ENCODE measurements at places on chromosomes 3 and 15.

GRCh38 chr3:50542177-50543034, 25.1 kb downstream of the C3orf18 start:
- DNase-seq: peak; percentile 64

GRCh38 chr3:153103406-153103945, 58.5 kb upstream of the RAP2B start:
- no peak for DNase-seq

- DNase-seq: peak; percentile 26
Observed at GRCh38 chr15:100249096-100249815, 92.5 kb downstream of the ADAMTS17 start.

DNA sequence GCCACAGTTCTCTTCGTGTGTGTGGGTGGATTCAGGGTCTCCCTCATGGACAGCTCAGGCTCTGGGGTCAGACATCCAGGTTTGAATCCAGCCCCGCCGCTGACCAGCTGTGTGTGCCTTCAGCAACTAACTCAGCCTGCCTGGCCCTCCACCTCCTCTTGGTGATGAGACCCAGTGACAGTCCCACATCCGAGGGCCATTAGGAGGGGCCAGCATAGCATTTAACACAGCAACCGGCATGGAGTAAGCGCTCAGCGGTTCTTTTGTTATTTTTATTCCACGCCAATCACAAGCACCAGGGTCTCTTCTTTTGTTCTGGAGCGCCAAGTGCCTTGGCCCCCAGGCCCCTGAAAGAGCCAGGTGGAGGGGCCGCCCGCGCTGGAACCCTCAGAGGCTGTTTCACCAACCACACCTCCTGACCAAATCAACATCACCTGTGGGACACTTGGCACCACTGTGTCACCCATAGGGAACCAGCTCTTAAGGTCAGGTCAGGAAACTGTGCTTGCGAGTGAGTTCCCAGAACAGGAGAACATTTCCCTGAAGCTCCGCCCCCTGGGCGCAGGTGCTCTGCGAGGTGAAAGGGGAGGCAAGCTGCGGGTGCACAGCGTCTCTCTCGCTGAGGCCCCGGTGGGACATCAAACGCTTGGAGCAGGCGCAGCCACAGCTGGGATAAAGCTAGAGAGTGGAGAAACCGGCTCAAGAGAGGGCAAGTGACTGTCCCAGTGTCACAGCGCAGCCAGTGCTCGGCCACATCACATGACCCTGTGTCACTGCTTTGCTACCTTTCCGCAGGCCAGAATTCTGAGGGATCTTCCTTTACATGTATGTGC, 311.3 kb downstream of the UACA start:
- DNase-seq: no peak

DNA sequence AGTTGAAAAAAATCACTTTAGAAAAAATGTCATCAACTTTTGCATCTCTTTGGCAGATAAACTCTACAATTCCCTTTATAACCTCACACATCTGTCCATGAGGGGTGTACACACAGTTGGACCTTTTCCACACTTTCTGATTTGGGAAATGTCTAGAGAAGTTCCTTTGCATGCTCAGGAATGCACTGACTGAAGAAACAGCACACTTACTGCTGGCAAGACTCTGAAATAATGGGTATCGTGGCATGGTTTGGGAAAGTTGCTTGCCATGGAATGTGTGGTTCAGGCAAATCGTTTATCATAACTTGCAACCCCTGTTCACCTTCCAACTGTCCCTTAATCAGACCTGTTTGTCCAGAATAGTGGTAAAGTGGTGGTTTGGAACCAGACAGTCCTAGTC, 135.3 kb upstream of the TGFBR2 start:
- no peak for DNase-seq

GRCh38 chr3:71090207-71090606, 493.3 kb downstream of the FOXP1 start:
- DNase-seq: no peak

GRCh38 chr15:72851586-72851985, 68.0 kb upstream of the ADPGK start:
- DNase-seq: no peak

- DNase-seq: no peak
Observed at GRCh38 chr15:67809866-67810265, 15.4 kb upstream of the SKOR1 start.

- DNase-seq: no peak
Observed at GRCh38 chr15:89138999-89139612, 50.9 kb downstream of the ABHD2 start.

- no peak for DNase-seq
Observed at GRCh38 chr3:153244961-153245360, 82.9 kb downstream of the RAP2B start.

GRCh38 chr3:165643425-165643824, 193.8 kb downstream of the BCHE start:
- DNase-seq: no peak

All from activated CD8-positive, alpha-beta memory T cell treated with anti-CD3 and anti-CD28 coated beads, Interleukin-2, amount 10 ng/mL, durations not matched to agents 7 days and 5 days (primary cell).